CD4-positive, alpha-beta memory T cell (primary cell): ENCODE measurements at places on chromosomes 5 and 9. TPM values are rescaled to one million over a fixed set of nuclear protein-coding genes. Genes with fewer than 3 reads are reported as not detected.

DNA sequence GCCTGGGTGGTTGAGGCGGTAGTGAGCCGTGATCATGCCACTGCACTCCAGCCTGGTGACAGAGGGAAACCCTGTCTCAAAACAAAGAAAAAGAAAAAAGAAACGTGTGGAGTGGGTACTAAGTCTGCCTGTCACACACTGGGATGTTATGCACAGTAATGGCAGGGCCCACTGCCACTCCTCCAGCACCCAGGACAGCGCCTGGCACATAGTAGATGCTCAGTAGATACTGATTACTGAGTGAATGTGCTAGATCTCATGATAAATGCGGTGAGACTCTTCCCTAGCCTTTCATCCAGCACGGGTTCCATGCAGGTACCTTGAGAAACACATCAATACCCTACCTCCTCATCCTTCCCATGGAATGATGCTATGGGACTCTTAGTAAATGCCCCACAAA is 87.4 kb upstream of the HSPA9 start:
- peaks cover 46% of the 10 kb centered on the region for H3K27me3 ChIP-seq
- peak; percentile 45 for DNase-seq
- H3K4me3 ChIP-seq, result no peak overlapping the region
- peaks cover 15% of the 10 kb centered on the region for H3K4me1 ChIP-seq
- no peak overlapping the region for H3K27ac ChIP-seq
- no peaks in the 10 kb centered on the region for H3K36me3 ChIP-seq

DNA sequence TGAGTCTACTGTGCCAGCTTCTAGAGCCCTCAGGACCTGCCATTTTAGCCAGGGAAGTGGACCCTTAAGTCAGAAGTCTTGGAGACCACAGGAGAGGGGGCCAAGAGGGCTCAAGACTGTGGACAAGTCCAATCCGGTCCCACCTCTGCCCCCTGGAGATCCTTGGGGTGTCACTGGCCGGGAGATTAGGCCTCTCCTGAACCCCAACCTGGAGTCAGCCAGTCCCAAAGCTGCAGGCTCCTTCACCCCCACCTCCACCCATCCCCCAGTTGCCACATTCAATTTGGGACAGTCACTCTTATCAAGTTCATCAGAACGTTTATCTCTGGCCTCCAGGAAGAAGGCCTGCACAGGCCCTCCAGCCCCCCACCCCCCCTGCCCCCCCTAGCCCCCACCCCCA is 290 bp downstream of the SLC23A1 start:
- H3K4me1 ChIP-seq, result peaks cover 20% of the 10 kb centered on the region
- DNase-seq, result no peak
- H3K4me3 ChIP-seq, result no peak overlapping the region
- no peak overlapping the region for H3K27ac ChIP-seq
- no peaks in the 10 kb centered on the region for H3K27me3 ChIP-seq

- H3K4me3 ChIP-seq, result no peak overlapping the region
- no peaks in the 10 kb centered on the region for H3K4me1 ChIP-seq
- no peaks in the 10 kb centered on the region for H3K36me3 ChIP-seq
- no peak for DNase-seq
- H3K27me3 ChIP-seq, result no peaks in the 10 kb centered on the region
Observed at GRCh38 chr5:97478483-97478882, 295.4 kb upstream of the RIOK2 start.

- DNase-seq, result peak; percentile 55
- H3K4me1 ChIP-seq, result peaks cover 83% of the 10 kb centered on the region
- no peaks in the 10 kb centered on the region for H3K27me3 ChIP-seq
- peak overlapping the region; percentile 61 for H3K27ac ChIP-seq
Observed at GRCh38 chr5:149348518-149348917, 3.2 kb downstream of the GRPEL2 start.

GRCh38 chr9:117869287-117869686 is 165.1 kb downstream of the TLR4 start:
- no peak for DNase-seq
- H3K4me3 ChIP-seq, result no peak overlapping the region
- H3K36me3 ChIP-seq, result no peaks in the 10 kb centered on the region
- no peak overlapping the region for H3K27ac ChIP-seq

The SPATA31A3 gene
- not detected for total RNA-seq
